ENCODE measurements at places on chromosomes 1 and 21.

- DNase-seq = no peak
These were observed 10.8 kb downstream of the IL24 start for GRCh38 chr1:206908038-206908437.

GRCh38 chr1:205356440-205357139 lies at the start of gene KLHDC8A:
TSS of gene KLHDC8A (minus strand) at chr1:205356922. CDS start at chr1:205343604, 13,318 bp downstream.
- no peak for DNase-seq

DNA sequence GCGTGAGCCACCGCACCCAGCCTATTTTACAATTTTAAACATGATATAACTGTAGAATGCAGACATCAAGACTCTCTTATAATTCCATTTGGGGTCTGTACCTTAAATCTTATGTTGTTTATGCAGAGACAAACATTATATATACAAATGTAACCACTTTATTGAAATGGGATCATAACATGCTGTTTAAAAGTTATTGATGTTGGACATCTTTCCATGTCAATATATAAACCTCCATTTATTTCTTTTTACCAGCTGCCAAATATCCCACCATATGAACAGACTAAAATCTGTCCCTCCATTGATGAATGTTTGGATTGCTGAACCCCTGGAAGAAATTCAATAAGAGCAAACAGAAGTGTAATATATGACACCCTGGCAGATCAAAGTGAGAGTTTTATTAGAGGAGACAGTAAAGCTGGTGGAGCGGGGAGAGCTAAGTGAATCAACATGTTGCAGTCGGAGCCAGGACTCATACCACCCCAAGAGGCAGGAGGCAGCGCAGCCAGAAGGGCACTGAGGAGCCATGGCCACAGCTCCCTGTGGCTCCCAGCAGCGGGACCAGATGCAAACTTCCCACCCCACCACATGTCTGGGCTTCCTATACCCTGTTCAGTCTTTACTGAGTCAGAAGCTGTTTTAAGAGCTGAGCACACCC lies 4.7 kb upstream of the PCSK9 start:
- no peak for DNase-seq

DNA sequence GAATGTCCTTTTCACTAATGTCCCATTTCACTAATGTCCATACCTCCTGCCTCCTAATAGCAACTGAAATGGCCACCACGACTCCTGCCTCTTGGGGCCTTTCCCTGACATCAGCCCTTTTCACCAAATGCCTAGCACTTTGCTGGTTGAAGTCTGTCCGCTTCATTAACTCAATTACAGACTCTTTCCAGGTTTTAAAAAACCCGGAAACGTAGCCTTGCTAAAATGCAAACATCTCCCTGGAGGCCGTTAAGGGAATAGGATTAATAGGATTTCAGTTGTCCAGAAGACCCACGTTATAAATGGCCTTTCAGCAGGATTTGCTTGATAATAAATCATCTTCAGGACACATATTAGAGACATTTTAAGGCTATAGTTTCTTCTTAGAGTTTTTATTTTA lies 25.7 kb upstream of the ERO1B start:
- no peak for DNase-seq

DNA sequence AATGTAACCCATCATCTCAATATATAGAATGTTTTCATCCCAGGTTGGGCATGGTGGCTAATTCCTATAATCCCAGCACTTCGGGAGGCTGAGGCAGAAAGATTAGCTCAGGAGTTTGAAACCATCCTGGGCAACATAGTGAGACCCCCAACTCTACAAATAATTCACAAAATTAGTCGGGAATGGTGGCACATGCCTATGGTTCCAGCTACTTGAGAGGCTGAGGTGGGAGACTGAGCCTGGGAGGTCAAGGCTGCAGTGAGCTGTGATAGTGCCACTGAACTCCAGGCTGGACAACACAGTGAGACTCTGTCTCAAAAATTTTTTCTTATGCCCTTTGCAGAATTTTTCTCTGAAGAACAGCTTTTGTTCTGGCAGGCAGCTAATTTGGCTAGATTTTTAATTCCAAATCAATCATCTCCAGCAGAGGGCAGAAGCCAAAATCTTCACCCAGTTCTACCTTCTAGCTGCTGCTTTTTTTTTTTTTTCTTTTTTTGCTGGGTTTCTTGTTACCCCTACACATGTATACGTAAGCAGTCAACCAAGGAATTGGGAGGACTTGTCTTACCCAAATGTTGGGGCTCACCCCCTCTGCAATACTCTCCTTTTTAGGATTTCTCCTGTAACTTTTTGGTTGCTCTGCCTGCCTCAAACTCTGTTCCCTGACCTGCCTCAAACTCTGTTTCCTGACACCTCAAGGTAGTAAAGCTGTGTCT lies 2.7 kb upstream of the RAD54L start:
- DNase-seq = peak; percentile 49

DNA sequence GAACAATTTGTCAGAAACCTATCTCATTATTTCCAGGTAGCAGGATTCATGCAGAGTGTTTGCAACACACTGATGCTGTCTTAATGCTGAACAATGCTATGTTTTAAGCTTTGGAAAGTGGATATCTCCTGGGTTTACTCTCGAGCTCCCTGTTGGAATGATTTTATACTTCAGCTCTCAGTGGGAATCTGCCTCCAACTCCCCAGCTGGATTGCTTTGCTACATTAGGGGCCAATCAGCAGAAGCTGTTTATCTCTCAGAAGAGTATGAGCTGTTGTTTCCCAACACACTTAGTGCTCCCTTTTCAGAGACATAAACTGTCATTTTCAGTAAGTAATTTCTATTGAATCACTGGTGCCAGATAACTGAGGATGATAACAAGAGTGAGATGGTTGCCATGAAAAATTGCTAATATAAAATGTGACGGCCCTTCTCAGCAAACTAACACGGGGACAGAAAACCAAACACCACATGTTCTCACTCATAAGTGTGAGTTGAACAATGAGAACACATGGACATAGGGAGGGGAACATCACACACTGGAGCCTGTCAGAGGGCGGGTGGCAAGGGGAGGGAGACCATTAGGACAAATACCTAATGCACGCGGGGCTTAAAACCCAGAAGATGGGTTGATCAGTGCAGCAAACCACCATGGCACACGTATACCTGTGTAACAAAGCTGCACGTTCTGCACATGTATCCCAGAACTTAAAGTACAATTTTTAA lies 265.9 kb upstream of the RUNX1 start:
- DNase-seq = no peak

DNA sequence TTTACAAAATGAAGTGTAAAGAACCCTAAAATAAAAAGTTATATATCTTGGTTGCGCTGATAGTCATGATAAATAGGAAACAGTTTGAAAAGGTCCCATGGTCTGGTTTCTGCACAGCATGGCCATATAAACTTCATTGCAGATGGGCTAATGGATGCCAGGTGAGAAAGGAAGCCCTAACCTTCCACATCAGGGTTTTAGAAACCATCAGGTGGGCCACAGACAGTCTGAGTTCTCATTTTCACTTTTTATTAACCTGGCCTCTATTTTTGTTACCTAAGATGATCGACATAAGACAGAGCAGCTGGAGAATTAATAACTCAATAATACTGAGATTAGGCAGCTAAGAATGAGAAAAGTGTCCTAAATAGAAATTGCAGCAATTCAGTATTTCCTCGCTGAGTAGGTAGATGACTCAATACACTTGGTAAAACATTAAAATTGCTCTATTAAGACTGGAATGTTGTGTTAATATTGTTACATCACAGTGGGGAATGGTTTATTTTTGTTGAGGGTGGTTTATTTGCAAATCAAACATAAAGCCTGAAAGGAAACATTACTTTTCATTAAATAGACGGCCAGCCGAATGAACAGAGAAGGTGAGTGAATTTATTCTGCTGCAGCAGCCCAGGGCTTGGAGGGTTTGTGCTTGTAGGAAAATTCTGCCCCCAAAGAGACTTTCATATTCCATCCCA lies 21.1 kb downstream of the C1orf21 start:
- DNase-seq = no peak

DNA sequence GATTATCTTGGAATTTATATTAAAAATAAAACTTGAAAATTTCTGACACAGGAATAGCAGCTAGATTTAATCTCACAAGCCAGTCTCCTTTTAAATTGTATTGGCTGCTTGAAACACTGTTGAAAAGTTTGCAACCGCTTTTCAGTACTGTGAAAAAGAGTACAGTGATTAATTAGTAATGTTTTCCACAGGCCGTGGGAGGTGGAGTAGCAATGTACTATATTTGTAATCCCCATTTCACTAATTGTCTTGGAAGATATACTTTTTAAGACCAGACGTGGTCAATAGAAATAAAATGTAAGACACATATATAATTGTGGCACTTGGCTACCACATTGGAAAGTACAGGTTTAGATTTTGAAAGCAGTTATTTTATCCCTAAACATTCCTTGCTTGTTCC lies 40.8 kb upstream of the MYOCOS start:
- no peak for DNase-seq

DNA sequence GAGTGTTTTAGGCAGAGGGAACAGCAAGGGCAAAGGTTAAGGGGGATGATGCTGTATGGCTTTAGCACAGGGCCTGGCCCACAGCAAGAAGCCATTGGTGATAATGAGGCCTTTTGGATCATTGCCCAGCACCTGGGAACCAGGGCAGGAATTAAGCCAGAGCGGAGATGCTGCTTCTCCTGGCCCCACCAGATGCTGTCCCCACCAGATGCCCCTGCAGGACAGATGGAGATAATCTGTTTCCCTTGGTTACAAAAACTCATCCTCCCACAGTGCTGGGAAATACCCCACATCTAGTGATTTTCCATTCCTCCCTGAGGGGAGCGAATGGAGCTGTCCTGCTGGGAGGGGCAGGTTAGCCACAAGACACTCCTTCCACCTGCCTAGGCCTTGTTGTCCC lies 18.8 kb downstream of the OPRD1 start:
- DNase-seq = no peak
